ENCODE measurements at places on chromosomes 2 and 18.

DNA sequence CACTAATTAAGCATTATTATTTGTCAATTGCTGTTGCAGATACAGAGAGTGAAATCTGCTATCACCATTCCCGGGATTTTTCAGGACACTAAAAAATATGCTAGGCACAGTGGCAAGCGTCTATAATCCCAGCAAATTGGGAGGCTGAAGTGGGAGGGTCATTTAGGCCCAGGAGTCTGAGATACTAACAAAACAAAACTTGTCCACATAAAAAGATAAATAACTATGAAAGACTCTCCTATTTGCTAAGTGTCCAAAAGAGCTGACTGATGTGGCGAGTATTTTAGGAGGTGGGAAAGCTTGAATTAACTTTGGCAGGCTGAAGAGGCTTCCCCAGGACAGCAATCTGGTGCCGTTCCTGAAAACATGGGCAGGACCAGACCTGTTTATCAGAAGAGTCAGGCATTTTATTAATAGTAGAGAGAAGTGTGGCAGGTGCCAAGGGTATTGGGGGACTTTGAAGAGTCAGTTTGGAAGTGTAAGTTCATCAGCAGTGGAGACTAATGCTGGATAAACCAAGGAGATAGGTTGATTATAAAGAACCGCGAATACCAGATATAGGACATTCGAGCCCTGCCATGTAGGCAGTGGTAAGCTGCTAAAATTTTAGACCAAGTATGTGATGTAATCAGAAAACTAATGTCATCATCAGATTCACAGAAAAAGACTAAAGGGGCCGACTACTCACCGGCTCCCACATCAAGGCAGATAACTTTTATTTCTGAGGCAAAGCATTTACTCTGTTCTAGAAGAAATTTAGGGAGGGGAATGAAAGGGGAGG lies 201.8 kb downstream of the EPHA4 start:
- DNase-seq: no peak

DNA sequence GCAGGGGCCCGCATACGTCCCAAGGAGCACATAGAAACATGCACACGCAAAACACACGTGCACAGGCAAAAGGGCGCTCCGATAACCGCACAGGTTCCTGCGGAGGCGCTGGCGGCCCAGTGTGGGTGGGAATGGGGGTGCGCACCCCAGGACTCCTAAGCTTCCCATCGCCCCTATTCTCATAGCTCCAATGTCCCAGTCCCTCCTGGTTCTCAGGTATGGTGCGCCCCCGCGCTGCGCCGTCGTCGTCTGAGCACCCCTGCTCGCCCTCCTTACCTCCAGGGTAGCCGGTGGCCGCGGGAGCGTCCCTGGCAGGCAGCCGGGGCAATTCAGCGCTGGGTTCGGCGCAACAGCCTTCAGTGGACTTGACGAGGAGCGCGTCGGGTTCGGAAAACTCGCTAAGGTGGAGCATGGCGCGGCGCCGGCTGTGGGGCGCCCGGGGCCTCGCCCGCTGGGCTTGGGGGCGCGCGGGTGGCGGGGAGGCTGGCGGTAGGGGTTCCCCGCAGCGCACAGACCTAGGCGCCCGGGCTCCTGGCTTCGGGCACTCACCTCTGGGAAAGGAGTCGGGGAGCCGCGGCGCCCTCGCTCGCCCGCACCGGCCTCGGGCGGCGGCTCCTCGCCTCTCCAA lies 328 bp downstream of the EGR4 start:
- DNase-seq: no peak

DNA sequence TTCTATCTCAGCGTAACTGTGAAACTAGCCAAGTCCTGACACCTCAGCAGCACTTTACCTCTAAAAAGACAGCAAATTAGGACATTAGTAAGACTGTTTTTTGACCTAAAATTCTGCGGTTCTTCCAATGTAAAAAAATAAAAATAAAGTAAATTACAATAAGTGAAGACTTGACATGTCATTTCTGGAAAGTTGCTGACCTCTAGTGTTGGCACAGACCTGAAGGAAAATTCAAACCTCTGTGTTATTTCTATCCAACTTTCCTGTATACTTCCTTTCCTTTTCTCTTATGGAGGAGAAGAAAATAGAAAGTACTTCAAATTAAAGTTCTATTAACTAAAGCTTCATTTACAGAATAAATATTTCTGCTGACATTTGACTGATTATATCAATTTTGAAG lies 110.6 kb downstream of the TMEM182 start:
- no peak for DNase-seq

- DNase-seq: no peak
Observed at GRCh38 chr2:47917276-47917961, 11.1 kb upstream of the FBXO11 start.

DNA sequence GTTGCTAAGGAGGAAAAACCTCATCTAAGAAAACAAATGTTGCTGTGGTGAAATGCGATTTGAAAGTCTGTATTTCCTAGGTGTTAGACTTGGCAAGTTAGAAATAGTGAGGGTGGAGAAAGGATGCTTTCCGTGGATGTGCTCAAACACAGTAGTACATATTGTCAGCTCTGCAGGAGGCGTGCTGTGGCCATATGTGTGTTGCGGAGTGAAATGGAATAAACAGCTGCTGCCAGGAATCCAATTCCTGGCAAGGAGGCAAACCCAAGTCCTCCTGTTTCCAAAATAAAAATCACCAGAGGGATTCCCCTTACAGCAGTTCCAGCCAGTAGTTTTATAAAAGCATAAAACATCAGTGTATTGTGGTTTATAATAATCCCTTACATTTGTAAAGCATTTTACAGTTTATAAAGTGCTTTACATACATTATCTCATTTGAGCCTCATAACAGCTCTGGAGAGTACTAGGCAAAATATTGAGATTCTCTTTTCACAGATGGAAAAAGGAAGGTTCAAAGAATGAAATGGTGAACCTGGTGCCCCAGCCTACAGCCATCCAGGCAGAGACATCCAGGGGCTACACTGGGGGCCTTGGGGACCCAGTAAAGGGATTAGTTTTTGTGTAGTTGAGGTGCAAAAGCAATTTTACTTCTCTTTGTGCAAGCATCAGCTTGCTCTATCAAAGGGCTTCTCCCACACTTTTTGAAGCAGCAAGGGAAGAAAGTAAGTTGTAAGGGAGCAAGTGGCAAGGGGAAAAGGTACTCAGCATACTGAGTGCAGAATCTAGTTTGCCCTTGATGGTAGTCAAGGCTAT lies 206.0 kb downstream of the AGPS start:
- DNase-seq: peak; percentile 57

- no peak for DNase-seq
Observed at GRCh38 chr2:122764014-122764413, 1008.6 kb downstream of the TSN start.

DNA sequence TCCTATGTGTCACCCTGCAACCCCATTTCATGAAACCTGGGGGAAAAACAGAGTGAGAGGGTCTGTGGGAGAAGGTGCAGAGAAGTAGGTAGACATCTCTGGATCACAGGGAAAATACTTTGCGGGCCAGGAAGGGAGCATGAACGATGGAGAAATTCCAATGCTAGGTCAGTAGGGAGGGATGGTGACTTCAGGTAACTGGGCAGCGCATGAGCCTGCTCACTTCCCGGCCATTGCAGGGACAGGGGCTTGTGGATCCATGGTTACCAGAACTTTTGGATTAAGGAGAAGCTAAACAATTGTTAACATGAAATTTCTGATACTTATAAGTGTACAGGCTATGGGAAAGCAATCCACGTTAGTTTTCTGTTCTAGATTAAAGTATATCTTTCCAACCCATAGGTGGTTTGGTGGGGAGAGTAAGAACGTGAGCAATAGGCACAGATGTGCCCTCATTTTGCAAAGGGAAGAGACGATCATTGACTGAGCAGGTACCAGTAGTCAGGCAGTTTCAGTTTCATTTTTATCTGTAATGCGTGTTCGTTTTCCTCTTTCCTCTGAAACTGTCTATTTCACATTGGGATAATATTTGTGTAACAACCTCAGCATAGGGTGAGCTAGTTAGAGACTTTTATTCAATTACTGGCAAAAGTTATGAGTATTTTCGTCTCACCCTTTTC lies 65.0 kb downstream of the NYAP2 start:
- no peak for DNase-seq

GRCh38 chr18:12968619-12969018 lies 20.8 kb downstream of the SEH1L start:
- no peak for DNase-seq

DNA sequence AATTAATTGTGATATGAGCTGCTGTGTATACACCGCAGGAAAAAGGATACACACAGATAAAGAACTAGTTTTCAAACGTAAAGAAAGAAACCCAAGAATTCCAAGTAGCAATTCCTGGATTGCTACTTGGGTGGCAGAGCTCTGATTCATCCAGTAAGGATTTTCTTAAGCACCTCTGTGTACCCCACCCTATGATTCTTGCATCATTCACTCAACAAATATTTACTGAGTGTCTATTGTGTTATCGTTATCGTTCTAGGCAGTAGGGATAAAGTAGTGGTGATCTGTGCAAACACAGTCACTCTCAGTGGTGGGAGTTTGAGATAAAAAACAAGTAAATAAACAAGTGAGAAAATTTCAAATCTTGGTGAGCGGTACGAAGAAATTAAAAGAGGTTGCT lies 4.9 kb upstream of the TMEM200C start:
- DNase-seq: peak; percentile 25

- no peak for DNase-seq
Observed at GRCh38 chr2:175004730-175004979, 526 bp downstream of the CHN1 start.

- no peak for DNase-seq
Observed at GRCh38 chr18:54881229-54881768, 53.0 kb downstream of the RAB27B start.

DNA sequence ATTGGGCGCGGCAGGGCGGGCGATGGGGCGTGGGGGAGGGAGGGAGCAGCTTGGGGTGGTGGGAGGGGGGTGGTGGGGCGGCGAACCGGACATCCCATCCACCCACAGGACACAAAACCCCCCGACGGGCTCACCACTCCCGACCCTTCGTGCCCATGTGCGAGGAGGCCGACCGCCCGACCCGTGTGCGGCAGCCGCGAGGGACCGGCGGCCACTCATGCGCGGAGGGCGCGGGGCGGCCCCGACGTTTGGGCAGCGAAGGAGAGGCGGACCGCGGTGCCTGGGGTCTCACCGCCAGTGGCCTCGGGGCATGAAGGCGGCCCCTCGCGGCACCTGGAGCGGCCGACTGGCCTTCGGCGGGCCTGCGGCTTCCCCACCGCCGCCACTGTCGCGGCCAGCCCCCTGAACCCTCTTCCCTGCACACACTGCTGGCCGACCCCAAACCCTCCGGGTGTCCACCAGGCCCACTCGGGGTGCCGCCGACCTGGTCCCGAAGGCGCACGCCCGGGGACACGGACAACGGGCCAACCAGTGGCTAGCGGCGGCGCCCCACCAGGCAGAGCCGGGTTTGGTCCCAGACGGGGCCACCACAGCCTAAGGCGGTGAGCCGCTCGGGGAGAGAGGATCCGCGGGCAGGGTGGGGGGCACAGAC lies 94.6 kb upstream of the ANKRD30BL start:
- no peak for DNase-seq

DNA sequence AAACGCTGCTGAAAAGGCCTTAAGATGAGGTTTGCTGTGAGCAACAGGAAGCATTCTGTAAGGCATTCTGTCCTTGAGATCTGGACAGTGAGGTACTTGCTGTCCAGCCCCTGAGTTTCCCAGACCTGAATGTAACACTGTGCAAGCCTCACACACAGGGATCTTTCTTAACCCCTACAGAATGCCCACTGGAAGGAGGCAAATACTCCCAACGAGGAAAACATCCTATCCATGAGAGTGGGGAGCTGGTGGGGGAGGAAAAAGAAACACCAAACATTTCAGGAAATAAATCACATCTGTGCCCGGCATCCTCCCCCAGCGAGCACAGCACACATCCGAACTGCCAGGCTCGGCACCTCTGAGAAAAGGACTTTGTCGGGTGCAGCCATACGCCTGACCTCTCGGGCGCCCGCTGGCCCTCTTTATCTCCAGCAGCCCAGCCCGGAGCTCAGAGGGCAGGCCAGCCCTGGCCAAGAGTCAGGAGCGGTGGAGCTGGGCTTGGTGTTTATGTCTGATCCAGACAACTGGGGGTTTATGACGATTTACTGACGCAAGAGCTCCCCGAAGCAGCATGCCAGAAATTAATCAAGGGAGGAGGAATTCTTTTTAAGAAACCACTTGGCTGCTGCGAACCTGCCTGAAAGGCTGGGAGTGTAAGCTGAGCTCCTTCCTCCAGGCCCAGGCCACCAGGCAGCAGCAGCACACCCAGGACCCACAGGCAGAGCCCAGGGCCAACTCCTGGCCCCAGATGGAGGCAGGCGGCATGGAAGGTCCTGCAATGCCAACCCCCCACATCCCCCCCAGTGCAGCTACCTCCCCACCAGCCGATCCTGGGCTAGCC lies 72.2 kb downstream of the HDAC4 start:
- DNase-seq: peak; percentile 76

DNA sequence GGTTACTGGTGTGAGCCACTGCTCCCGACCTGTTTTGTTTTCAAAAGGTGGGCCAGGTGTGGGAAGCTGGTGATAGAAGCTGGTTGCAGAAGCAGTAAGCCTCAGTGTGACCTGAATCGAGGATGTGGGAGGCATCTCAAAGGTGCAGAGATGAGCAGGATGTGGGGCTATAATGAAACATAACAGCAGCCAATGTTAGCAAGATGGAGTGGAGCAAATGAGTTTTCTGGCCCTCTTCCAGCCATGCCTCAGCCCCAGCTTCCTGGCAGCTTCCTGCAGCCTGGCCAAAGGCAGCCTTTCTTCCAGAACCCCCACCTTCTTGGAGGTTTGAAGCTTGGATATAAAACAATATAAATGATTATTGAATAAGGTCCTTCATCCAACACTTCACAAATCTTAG lies 184.8 kb downstream of the NCK2 start:
- DNase-seq: no peak

- no peak for DNase-seq
Observed at GRCh38 chr2:1975060-1975459, 230.7 kb upstream of the PXDN start.

DNA sequence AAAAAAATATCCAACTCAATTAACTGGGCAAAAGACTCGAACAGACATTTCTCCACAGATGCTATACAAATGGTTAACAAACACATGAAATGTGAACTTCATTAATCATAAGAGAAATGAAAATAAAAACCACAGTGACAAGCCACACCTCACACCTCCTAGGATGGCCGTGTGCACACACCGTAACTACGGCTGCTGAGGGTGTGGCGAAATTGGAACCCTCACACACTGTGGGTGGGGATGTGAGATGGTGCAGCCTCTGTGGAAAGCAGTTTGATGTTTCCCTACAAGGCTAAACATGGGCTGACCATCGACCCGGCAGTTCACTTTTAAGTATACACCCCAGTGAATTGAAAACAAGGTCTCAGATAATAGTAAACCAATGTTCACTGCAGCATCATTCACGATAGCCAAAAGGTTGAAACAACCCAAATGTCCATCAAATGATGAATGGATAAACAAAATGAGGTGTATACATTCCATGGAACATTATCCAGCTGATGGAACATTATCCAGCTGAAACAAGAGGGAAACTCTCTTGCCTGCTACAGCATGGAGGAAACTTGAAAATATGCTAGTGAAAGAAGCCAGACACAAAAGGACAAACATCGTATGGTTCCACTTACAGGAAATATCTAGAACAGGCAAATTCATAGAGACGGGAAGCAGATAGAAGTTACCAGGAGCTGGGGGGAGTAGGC lies 32.2 kb downstream of the ZAP70 start:
- DNase-seq: no peak

GRCh38 chr2:179954026-179954425 lies 53.1 kb downstream of the CWC22 start:
- no peak for DNase-seq

GRCh38 chr18:31426021-31426420 lies 21.5 kb upstream of the DSG3 start:
- no peak for DNase-seq

GRCh38 chr2:226715347-226715990 lies 84.2 kb downstream of the IRS1 start:
- no peak for DNase-seq

Measured in fibroblast of skin of scalp (primary cell).